ENCODE measurements at places on chromosomes 13 and 19.
A peak's percentile ranks its signal among the peaks of the same experiment; 100 is the strongest.

DNA sequence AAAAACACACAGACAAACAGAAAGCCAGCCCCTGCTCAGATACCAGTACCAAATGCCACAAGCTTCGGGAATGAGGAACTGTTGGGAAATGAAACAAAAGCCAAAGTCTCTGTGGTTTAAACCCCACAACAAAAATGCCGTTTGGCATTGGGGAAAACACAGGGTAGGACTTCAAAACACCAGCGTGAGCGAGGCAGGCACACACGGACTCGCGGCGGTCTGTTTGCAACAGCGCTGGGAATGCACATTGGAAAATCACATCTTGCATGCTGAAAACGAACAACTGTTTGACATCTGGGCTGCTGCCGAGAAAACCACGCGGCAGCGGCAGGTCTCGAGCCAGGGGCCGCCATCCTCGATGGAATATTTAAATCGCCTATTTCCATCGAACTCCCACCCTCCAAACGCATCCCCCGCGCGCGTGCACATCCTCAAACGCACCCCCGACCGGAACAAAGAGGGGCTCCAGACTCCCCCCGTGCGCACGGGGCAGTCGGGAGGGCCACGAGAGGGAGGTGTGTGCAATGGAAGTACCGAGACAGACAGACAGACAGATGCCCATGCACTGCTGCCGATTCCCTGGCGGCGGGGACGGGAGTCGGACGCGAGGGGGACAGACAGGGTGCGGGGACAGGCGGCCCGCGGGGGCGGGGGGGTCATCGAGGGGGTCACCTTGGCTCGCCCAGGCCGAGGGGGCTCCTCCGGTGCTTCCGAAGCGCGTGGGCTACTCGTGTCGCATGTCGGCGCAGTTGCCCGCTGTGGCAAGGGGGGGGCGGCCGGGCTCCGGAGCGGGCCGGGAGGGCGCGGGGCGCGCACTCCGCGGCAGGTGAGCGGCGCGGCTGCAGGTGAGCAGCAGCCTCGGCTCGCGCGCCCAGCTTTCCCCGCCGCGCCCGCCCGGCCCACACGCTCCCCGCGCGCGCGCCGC is at the start of gene GPR12:
GPR12 (minus strand) TSS at position 880 of the 925 bp plus-strand sequence. CDS start 959 bp downstream, outside the sequence.
- DNase-seq = no peak

- no peak for DNase-seq
These were observed 1.0 kb downstream of the IRF2BP1 start for GRCh38 chr19:45884682-45885555.

DNA sequence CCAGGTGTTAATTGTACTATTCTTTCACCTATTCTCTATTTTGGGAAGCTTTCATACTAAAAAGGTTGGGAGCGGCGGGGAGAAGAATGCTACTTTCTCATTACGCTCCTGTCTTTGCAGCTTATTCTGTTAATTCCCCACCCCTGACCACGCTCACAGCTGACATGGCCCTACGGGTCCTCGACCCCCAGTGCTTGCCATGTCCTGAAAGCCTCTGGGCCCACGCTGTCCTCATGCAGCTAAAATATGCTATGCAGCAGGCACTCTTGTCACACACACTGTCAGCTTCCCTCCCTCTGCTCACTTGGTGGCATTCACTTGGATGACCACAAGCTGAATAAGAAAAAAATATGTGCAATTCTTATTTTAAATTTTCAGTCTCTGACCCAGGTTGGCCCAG is 126.3 kb downstream of the RNF17 start:
- no peak for DNase-seq

DNA sequence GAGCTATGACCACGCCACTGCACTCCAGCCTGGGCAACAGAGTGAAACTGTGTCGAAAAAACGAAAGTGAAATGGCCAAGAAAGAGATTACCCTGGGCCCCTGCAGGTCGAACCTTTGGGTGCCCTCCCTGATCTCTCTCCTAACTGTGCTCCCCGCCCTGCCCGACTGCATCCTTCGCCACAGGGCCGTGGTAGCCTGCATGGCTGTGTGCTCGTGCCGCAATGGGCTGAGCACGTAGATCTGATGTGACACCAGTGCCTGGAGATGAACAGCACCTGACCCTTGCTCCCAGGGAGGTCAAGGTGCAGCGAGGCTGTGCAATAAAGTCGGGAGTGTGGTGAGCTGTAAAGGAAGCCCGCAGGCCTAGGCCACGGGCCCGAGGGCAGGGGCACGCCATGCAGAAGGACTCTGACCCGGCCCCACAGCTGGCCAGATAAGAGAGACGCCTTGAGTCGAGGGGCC is 60.2 kb downstream of the PEX11G start:
- no peak for DNase-seq

- DNase-seq = no peak
These were observed 46.0 kb downstream of the PDCD5 start for GRCh38 chr19:32626969-32627368.

- DNase-seq = no peak
These were observed 1.4 kb upstream of the MAG start for GRCh38 chr19:35290381-35291127.

DNA sequence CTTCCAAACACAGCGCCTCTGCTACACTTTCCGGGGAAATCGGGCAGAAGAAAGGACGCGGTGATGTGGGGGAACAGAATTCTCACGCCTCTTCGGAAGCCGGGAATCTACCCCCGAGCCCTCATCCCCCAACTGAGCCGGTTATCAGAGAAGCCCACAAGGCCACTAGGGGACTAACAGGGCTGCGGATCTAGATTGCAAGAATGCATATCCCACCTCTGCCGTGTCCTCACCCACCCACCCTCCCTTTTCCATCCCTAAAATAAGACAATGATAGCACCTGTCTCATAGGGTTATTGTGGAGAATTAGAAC is 1.1 kb downstream of the IGFLR1 start:
- no peak for DNase-seq

DNA sequence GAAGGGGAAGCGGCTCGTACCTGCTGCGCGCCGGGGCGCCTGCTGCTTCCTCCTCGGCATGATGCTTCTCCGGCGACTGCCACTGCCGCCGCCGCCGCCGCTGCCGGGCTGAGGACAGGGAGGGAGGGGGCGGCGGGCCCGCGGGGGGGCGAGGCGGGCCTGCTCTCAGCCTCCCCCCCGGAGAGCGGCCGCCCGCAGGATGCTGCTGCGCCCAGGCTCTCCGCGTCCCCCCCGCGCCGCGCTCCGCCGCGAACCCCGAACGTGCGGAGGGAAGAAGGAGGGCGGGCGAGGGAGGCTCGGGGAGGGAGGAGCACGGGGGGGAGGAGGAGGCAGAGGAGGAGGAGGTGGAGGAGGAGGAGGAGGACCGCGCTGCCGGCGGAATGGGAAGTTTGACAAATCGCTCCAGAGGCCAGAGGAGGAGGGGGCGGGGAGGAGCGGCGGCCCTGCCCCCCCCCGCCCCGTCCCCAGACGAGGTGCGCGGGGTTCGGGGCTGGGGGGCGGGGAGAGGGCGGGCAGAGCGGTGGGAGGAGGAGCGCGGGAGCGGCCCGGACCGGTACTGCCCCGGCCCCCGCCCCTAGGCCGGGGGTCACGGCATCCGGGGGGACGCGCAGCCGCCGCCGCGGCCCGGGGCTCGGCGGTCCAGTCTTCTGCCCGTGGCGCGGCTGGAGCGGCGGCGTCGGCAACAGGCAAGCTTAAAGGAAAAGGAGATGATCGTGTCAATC is at the start of gene TSHZ3:
TSHZ3 (minus strand) TSS at position 277 of the 722 bp plus-strand sequence; CDS start at position 60, 217 bp downstream.
- peak; percentile 28 for DNase-seq

- no peak for DNase-seq
These were observed 149.0 kb downstream of the LMO7 start for GRCh38 chr13:75785130-75785529.

GRCh38 chr13:42981317-42981716 is 10.7 kb downstream of the EPSTI1 start:
- no peak for DNase-seq

DNA sequence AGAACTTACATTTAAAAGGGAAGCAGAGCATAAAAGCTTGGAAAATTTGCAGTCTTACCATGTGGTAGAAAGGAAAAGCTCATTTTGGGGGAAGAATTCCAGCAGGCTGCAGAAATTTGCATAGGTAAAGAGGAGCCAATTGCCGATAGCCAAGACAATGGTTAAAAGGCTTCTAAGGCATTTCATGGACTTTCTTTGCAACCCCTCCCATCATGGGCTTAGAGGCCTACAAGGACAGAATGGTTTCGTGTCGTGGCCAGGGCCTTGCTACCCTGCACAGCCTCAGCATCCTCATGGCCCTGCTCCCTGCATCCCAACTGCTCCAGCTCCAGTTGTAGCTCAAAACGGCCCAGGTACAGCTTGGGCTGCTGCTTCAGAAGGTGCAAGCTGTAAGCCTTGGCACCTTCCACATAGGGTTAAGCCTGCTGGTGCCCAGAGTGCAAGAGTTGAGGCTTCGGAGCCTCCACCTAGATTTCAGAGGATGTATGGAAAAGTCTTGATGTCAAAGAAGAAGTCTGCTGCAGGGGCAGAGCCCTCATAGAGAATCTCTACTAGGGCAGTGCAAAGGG is 420.3 kb downstream of the PCDH17 start:
- no peak for DNase-seq

DNA sequence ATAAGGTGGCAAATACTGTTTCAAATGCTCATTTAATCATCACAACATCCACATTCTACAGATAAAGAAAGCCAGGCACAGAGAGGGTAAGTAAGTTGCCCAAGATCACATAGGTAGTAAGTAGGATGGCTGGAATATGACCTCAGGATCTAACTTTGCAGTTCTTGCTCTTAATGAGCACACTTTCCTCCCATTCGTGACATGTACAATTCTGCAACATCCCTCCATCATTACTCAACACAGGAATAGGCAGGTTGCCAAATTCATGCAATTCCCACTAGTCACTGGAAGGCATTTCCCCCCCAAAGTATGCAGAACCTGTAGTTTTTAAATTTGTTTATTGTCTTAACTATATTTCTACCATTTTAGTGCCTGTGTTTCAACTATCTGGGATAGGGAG is 109.2 kb downstream of the OLFM4 start:
- DNase-seq = no peak

DNA sequence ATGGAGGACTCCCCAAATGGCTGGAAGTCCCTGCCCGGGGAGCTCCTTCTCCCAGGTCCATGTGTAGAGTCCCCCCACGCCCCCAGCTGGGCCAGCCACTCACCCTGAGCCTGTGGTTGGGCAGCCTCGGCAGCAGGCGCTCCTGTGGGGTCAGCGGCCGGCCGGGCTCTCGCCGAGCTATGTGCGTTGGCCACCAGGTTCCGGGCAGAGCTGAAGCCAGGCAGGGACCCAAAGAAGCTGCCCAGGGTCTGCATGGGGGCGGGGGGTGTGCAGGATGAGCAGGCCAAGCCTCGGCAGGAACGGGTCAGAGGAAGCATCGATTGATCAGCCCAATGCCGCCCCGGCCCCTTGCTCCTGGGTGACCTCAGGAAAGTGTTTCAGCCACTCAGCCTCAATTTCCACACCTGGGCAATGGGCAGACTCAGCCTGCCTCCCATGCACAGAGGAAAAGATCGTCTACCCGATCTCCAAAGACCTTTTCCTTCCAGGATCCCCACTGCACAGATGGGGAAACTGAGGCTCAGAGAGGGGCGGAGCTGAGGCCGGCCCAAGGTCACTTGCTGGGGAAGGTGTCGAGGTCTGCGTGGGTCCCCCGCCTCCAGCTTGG is 732 bp downstream of the PLIN4 start:
- no peak for DNase-seq

GRCh38 chr13:59012731-59013130 is 1151.0 kb downstream of the DIAPH3 start:
- DNase-seq = no peak

DNA sequence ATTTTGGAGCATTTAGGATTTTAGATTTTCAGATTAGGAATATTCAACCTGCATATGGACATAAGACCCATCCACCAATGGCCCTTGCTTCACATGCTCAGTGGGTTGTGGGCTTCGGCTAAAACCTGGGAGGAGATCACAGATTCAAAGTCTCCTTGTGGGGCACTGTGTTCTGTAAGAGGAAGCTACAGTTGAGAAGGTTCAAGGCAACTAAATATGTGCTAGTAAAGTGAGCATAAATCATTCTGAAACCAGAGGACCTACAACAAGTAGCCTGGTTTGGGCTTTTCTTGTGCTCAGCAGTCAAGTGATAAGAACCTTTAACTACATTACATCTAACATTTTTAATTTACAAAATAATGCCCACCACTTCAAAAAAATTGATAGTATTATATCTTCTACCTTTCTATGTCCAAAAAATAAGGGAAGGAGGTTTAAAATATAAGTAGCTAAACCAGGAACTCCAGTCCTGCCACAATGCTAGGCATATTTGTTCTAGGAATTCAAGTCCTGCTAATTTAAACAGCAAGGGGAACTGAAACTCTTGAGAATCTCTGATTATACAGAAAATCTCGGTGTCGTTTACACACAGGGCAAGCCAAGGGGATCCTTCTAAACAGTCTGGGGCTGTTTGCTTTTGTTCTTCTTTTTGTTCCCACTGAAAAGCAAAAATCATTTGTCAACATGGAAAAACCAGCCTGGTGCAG is 36.6 kb downstream of the FOXO1 start:
- DNase-seq = no peak

DNA sequence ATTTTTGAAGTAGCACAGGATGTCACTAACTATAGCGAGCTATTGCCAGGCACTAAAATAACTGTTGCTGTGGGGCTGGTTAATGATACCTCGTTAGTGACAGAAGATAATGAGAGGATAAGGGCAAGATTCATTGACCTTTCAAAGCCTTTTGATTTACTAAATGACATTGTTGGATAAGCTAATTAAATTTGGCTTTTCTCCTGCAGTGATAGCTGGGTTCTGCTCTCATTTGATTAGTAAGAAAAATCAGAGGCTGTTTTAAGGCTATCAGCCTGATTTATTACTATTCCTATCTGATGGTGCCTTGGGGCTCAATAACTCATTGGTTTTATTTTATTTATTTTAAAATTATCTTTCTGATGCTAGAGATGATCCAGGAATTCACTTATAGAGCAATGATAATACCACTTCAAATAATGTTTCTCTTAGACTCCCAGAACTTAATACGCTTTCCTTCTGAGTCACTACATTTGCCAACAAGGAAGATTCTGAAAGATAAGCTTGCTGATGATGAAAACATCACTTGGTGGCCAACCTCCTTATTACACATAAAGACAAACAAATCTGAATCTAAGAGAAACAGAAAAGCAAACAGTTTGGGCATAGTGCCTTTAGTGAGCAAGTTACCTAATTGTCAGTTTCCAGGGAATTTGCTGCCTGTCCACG is 501.3 kb upstream of the ARGLU1 start:
- DNase-seq = no peak

DNA sequence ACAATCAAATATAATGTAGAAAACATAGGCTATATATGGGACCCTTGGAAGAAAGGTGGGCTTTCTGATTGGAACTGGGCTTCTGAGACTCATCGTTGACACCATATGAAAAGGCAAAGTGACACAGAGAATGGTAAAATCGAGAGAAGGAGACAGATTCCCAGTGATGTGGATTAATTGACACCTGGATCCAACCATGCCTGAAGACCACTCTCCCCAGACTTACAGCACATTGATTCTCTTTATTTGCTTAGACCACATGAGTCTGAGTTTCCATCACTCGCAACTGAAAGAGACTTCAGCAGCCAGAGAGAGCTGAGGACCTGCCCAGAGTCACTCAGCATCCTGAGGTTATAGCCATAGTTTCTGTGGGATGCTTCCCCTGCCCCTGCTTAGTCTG is 6.0 kb downstream of the CYP4F11 start:
- DNase-seq = no peak
